ENCODE measurements at places on chromosomes 1 and 21.
A peak's percentile ranks its signal among the peaks of the same experiment; 100 is the strongest.

- DNase-seq, result no peak
Measured at GRCh38 chr1:87330885-87331364, 2.2 kb downstream of the LMO4 start.

GRCh38 chr1:157969697-157970485 lies 23.6 kb upstream of the KIRREL1 start:
- peak; percentile 16 for DNase-seq

DNA sequence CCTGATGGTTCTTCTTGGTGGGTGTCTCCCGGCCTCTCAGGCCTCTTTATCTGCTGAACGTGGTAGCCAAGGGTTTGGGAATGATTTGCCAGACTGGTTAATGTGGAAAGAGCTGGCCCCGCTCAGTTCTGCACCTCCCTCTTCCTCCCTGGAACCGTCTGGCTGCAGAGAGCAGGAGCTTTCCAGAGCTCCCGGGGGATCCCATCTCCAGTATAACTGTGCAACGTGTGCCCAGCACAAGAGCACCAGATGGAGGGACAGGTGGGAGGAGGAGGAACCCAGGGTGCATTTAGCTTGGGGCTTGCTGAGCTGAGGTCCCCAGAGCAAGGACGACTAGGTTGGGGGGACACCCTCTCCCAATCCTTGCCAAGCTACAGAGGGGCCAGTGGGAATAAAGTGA lies 5.0 kb downstream of the TFF1 start:
- DNase-seq, result no peak

GRCh38 chr1:70738624-70739023 lies 309.0 kb downstream of the PTGER3 start:
- DNase-seq, result no peak

DNA sequence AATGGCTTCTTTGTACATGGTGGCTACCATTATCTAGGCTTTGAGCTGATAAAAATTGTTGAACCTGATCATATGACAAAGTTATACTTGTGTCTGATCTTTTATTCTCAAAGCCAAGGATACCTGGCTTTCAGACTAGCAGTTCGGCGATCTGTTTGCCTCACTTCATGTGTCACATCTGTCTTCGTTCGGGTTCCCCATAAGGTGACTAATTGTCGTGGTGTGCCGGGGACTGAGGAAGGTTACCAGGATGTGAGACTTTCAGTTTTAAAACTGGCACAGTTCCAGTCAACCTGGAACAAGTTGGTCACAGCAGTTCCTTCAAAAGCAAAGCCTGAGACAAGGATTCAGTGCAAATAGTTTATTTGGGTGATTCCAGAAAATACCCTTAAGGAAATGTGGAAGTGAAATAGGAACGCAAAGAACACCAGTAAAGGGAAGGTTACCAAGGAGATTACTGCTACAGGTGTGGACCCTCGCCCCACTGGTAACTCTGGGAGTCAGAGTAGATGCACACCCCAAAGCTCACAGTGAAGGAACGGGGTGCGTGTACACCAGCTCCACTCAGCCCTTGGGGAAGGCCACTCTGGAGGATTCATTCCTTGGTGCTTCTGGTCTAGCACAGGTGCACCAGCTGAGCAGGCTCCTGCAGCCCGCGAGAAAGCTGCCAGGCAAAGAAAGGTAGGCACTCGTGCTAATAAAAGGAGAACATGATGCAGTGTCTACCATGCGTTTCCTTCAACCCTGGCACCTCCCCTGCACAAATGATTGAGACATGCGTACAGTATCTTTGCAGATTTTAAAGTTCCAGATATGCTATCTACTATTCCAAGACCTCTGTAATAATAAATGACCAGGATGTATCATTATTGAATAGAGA lies 69.0 kb downstream of the VWA5B1 start:
- peak; percentile 81 for DNase-seq

All from stimulated activated CD4-positive, alpha-beta T cell treated with anti-CD3 and anti-CD28 coated beads, Interleukin-15, amount 100 ng/mL, for 24 hours (primary cell).